Fibroblast of the aortic adventitia (primary cell): ENCODE measurements at places on chromosomes 5 and 9. TPM values are rescaled to one million over a fixed set of nuclear protein-coding genes. Genes with fewer than 3 reads are reported as not detected.

DNA sequence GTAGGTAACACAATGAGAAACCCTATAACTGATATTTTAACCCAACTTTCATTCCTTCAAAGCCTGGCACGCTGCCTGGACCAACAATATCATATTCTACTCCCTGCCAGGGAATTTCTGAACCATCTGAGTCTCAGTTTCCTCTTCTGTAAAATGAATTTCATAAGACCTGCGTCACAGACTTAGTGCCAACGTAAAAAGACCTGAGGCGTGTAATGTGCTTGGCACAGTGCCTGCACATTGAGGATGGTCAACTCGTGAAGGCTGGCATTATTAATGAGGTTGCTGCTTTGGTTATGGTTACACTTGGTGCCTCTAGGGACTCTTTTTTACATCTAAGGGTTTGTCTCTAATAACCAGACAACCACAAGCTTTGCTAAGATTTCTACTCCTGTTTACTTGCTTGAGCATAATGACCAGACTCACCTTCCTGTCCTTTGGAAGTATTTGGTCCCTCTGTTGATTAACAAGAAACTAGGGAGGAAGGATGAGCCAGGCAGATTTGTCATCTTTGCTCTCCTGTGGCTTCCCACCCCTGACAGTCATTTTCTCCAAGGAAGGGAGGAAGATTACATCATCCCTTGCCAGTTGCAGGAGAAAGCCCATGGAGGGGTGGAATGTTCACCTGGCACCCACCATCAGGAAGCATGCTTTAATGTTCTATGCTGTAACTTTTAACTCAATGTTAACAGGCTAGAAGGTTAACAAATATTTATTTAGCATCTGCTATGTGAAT is 79.0 kb downstream of the PAPPA start:
- DNase-seq: peak; percentile 15

DNA sequence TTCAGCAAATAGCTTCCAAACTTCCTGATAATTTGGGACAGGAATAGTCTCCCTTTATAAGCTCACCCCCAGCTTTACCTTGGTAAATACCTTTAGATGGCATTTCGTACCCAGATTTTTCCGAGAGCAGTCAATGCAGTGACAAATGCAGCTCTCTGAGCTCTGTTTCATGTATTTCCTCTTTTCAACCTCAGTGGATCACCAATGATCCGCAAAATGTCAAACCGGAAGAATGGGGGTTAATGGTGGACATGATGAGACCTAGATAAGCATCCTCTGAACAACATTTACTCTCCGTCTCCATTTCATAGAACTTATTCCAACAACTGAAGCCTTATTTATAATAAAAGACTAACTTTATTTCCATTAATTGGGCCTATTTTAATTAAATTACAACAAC is 227.3 kb downstream of the MCTP1 start:
- no peak for DNase-seq

The ROR2 gene
- 13.0 and 26.5 TPM in 2 replicates for total RNA-seq

- DNase-seq: no peak
These were observed 18.3 kb downstream of the RICTOR start for GRCh38 chr5:39055768-39056398.

The NPR3 gene
- total RNA-seq: 2.8 and 23.7 TPM in 2 replicates

DNA sequence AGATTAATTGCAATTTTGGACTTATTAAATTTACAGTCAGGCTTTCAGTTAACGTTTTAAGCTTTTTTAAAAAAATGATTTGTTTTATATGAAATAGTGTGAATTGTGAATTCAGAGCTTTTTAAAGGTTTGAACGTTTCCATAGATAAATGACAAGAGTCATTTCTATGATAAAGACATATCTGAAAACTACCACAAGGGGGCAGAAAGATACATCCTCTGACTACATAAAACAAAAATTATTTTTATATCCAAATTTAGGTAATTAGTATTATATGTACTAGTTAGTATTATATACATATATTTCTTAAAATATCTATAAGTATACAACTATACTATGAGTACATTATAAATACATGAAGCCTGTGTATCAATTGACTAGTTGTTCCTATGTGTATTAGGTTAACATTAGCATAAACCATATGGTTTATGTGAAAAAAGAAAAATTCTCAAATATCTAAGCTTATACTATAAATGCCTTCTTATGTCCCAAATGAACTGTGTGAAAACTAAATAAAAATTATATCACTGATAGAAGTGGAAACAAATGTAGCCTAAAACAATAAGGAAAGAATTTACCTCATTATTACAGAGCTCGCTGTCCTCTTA is 155.2 kb downstream of the MEF2C start:
- peak; percentile 61 for DNase-seq

The GRM6 gene
- not detected in 2 replicates for total RNA-seq

The ARAP3 gene
- total RNA-seq: 2.6 and 6.2 TPM in 2 replicates

- DNase-seq: no peak
These were observed 7.9 kb upstream of the ACSL6 start for GRCh38 chr5:132019337-132019736.

GRCh38 chr5:150064681-150065220 is 21.6 kb downstream of the CSF1R start:
- no peak for DNase-seq

GRCh38 chr5:172610643-172611042 is 30.4 kb upstream of the NEURL1B start:
- no peak for DNase-seq

- DNase-seq: peak; percentile 34
These were observed 6.3 kb upstream of the UNC5A start for GRCh38 chr5:176803943-176804498.

GRCh38 chr5:66306105-66306843 is 162.2 kb downstream of the SREK1 start:
- DNase-seq: peak; percentile 83

GRCh38 chr5:35822511-35822910 is 34.2 kb upstream of the IL7R start:
- DNase-seq: no peak

- DNase-seq: no peak
These were observed 141.5 kb upstream of the CDH18 start for GRCh38 chr5:20129501-20129900.

The INSL6 gene
- total RNA-seq: not detected in 2 replicates

DNA sequence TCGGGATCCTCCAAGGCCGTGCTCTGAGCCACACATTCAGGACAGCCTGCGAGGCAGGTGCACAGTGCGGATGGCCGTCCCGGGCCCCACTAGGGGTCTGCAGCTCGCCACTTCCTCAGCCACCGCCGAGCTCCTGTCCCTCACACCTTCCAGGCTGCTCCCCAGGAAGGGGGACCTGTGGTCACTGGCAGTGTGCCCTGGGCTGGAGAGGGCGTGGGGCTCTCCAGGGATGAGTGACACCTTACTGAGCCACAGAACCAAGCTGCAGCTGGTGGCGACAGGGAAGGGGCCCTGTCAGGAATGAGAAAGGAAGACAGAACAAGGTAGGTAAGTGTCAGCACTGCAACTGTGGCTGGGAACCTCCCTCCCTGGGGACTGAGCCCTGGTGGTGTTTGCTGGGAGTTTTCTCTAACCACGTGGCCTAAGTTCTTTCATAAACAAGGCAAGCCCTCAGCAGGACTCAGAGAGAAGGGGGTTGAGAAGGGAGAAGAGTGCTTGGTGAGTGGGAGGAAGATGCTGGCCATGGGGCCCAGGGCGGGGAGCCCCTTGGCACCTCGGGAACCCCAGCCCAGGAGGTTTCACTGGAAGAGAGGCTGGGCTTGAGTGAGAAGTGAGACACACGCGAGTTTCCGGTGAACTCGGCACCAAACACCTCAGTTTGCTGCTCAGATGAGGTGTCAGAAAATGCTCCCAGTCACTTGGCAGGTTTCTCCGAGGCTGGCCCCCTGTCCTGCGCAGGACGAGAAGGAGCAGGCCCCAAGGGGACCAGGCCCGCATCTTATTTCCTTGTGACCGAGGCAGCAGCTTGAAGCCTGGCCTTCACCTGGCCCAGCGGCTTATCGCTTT is 5.2 kb downstream of the IL13 start:
- DNase-seq: no peak

The ADCY2 gene
- under 0.01 and 0.09 TPM in 2 replicates for total RNA-seq

The TMCO6 gene
- 21.1 and 295 TPM in 2 replicates for total RNA-seq

DNA sequence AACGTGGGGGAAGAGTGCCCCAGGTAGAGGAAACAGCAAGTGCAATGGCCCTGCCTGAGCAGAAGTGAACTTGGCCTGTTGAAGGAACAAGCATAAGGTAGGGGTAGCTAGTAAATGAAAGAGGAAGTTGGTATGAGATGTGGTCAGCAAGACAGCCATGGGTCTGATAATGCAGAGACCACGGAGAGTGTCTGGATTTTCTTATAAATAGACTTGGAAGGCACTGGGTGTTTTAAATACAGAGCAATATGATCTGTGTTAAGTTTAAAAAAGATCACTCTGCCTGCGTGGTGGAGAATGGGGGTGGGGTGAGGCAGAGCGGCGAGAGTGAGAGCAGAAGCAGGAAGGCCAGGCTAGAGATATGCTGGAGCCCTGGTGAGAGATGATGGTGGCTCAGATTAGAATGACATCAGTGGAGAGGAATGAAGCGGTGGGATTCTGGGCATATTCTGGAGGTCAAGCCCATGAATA is 4.2 kb downstream of the ADAM19 start:
- peak; percentile 55 for DNase-seq

- peak; percentile 94 for DNase-seq
These were observed 43.1 kb downstream of the SPATA31D1 start for GRCh38 chr9:82031538-82032280.

GRCh38 chr5:35922468-35922867 is 16.0 kb downstream of the CAPSL start:
- no peak for DNase-seq

GRCh38 chr5:141965071-141965470 is 3.8 kb upstream of the RNF14 start:
- DNase-seq: no peak

DNA sequence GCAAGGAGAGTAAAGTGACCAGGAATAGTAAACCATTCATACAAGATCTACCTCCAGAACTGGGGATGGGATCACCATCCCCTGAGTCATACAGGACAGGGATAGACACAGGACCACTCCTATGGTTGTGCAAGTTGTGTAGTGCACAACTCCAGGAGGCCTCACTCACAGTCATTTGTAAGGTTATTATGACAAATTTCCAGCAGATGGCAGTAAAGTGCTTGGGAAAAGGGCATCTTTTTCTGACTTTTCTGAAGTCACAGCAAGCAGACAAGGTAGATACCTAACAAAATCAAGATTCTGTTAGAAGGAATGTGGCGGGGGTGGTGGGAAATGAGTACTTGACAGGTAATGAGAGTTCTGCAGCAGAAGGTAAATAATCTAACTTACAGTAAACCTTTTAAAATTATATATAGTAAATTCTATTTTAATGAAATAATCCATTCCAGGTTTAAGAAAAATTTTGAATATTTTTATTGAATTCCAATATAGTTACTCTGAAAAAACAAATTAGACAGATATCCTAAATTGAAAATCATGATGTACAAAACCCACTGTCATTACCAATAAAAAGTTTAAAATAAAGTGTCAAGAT is 16.7 kb upstream of the KIF27 start:
- DNase-seq: peak; percentile 74

DNA sequence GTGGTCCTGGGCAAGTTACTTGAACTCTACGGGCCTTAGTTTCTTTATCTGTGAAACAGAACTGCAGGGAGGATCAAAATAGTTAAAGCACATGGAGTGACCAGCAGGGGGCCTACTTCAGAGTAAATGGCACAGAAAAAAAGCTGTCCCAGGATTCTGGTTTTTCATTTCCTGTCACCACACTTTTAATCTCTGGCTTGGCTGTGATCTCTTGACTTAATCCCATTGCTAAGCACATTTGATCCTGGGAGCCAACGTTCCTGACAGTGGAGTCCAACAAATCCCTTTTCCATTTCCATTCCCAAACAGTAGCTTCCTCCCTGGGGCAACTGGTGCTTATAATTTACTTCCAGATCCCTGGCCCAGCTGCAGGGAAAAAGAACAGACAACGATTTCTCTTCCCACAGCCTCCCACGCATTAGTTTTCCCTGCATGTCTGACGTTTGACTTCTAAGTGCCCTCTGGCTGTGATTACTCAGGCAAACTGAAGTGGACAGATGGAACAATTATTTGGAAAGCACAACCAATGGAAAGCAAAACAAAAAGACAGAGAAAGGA is 136.5 kb upstream of the STK32A start:
- peak; percentile 68 for DNase-seq

The SHOC1 gene
- total RNA-seq: 0.09 TPM in 1 of 2 replicates, not detected in the other

The MORN5 gene
- not detected in 2 replicates for total RNA-seq

DNA sequence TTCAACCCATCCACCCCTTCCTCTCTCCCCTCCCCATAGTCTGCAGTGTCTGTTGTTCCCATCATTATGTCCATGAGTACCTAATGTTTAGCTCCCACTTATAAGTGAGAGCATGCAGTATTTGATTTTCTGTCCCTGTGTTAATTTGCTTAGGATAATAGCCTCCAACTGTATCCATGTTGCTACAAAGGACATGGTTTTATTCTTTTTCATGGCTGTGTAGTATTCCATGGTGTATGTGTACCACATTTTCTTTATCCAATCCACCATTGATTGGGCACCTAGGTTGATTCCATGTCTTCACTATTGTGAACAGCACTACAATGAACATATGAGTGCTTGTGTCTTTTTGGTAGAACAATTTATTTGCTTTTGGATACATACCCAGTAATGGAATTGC is 187.1 kb downstream of the PCSK5 start:
- DNase-seq: no peak

DNA sequence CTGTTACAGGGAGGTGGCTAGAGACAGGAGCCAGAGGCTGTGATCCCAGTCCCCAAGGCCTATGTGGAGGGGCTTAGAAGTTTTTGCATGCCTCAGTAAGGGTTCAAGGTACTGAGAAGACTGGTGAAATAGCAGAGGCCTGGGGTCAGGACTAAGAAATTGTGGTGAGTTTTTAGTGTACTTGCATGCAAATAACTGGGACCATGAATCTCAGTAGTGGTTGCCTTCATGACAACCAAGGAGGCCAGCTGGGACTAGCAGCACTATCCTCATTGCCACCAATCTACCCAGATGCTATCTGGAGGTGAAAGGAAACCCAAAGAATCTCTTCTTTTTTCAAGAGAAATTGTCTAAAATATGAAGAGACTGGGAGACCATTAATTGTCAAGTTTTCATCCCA is 395.1 kb downstream of the CETN3 start:
- no peak for DNase-seq

DNA sequence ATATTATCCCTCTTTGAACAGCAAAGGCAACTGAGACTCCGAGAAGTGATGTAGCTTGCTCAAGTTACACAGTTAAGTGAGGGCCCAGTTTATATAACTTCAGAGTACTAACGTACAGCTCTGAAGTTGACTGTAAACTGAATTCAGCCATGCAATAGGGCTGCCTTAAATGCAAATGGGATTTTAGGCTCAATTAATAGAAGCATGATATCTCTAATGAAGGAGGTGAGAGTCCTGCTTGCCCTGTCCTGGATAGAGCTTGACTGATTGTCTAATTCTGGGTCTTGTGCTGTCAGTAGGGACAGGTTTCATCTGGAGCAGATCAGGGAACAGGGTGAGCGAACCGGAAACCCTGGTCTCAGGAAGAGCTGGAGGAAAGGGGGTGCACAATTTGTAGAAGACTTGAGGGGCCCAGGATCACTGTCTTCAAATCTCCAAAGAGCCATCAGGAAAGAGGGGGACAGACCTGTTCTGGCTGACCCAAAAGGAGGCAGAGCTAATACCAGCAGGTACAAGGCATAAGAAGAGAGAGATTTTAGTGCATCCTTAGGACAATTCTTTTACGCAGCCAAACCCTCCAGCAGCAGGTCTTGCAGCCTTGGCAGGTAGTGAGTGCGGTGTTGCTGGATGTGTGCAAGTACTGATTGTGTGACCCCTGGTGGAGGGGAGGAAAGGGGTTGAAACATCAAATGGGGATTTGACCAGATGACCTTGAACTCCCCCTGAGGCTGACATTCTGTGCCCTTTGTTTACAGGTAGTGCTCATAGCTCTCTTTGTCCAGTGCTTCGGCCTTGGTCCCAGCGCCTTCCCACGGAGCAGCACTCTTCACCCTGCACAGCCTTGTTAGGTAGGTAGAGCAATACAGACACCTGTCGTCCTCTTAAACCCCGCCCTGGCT is 13.0 kb downstream of the GSN start:
- no peak for DNase-seq

The CDC20B gene
- total RNA-seq: not detected in 2 replicates
